ENCODE measurements at places on chromosomes 5 and 9. TPM values are rescaled to one million over a fixed set of nuclear protein-coding genes. Genes with fewer than 3 reads are reported as not detected.

GRCh38 chr9:76221423-76221822 lies 172.8 kb downstream of the RFK start:
- no peak for DNase-seq

DNA sequence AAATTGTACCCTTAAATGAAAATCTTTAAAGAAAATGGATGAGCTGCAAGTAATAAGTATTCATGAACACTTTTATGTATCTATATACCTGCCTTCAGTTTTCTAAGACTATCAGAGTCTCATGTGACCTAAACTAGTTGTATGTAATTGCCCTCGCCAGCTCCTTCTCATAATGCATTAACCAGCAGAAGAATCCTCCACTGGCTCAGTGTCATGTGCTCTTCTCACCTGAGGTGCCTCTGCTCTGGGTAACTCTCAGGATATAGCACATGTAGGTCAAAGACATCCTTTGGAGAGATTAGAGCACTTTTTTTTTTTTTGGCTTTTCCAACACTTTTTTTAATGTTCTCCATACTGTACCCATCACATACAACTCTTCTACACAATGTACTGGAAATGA lies 183.7 kb upstream of the GNA14 start:
- DNase-seq, result no peak

Gene ORM2
- total RNA-seq, result not detected

GRCh38 chr5:105680858-105681475 lies 1989.8 kb downstream of the EFNA5 start:
- DNase-seq, result no peak

GRCh38 chr9:113341712-113342410 lies 1.8 kb upstream of the WDR31 start:
- DNase-seq, result no peak

Gene WDR41
- total RNA-seq, result 54.0 TPM

DNA sequence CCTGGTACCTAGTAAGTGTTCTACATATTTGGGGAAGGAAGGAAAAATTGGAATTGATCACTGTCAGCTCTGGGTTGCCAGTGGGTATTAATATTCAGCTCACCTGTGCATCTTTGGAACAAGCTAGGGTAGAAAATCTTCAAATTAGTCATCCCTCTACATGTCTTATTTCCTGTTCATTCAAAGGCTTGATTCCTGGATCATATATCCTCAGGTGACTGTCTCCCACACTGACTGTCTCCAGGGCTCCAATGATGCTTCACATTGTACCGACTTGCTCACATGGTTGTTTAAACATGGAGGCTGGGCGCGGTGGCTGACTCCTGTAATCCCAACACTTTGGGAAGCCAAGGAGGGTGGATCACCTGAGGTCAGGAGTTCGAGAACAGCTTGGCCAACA lies 11.6 kb upstream of the SUSD1 start:
- no peak for DNase-seq

DNA sequence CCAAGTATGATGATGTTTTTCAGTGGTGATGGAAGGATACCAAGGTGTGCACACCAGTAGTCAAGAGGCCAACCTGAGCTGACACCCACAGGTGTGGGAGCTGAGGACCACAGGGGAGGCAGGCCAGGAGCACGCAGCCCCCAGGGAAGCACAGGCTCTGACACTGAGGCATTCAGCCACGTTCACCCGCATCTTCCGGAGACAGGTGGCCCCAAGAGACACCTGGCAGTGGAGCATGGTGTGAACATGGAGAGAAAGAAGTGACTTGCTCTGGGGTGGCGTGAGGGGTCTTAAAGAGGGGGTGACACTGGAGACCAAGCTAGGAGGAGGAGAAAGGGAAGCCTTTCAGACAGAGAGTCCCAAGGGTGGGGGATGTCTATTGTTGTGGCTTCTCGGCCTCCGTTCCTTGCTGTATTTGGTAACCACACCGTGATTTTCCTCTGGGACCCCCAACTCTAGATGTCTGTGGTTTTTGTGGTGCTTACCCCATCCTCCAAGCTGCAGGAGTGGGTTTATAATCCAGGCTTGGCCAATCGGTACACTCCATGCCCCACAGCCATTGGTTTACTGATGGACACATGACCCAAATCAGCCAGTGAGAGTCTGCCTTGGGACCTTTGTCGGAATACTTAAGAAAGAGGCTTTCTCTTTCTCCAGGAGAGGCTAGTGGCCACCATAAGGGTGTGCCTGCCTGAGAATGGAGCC lies 84.6 kb downstream of the HRH2 start:
- DNase-seq, result no peak

GRCh38 chr9:110027671-110028081 lies 180.3 kb downstream of the C9orf152 start:
- DNase-seq, result no peak

DNA sequence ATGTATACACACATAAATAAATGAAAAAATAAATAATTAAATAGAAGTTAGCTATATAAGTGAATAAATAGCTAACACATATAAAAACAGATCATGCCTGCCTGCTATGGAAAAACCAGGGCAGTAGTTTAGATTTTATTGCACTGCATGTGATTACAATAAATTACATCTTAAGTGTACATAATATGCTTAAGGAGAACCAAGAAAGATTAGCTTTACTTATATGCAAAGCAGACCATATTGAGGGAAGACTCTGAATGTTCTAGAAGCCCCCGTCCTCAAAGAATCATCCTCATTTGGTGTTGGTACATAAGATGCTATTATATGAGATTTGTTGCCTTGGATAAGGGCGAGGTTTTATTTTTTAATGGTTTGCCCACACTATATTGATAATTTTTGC lies 5.9 kb upstream of the CTXN3 start:
- no peak for DNase-seq

Data from spleen (tissue), 13 donors.